ENCODE measurements at places on chromosomes 7 and 10.

DNA sequence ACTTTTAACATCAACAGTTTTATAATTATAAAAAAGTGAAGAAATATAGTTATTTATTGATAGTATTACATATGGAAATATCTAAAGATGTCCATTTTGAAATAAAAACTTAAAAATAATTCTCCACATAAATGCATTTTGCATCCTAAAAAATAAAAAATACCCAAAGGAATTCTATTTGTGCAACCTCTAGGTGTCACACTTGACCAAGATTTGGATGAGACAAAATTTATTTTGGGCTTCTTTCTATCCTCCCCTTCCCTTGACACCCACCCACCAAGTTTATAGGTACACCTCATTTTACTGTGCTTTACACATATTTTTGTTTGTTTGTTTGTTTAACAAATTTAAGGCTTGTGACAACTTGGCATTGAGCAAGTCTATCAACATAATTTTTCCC lies 3.3 kb upstream of the THSD7A start:
- ATAC-seq, result no peak

- ATAC-seq, result peak; percentile 39
These were observed 21.6 kb downstream of the NT5C3A start for GRCh38 chr7:33040803-33041516.

DNA sequence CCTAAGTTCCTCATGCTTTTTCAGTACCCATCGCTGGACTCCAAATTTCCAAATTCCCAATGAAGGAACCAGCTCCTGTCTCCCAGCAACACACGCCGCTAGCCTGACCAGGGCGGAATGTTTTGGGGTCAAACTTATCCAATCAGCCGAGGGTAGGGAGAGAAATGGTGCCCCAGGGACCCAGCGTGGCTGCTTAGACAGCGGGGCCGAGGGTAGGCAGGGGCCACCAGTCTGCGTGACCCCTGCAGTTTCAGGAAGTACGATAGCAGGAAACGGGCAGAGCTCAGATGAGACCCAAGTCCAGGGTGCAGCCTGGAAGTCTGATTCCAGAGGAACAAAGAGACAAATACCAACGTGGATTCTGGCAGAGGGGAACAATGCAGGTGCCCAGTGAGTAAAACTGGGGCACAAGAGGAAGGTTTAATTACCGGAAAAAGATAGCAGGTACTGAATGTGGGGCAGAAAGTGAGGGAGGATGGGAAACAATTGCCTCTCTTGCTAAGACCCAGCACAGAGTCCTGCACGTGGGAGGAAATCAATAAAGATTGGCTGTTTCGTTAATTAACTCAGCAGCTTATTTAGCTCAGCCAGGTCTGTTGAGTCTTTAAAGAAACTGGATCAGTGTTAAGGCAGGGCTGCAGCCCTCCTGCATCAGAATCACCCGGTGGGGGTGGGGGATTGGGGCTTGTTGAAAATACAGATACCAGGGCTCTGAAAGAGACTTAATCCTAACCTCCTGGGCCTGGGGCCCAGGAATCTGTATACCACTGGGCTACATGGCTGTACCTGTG lies 50.4 kb upstream of the NFE2L3 start:
- peak; percentile 68 for ATAC-seq

GRCh38 chr7:19051767-19052375 lies 65.6 kb downstream of the TWIST1 start:
- no peak for ATAC-seq

DNA sequence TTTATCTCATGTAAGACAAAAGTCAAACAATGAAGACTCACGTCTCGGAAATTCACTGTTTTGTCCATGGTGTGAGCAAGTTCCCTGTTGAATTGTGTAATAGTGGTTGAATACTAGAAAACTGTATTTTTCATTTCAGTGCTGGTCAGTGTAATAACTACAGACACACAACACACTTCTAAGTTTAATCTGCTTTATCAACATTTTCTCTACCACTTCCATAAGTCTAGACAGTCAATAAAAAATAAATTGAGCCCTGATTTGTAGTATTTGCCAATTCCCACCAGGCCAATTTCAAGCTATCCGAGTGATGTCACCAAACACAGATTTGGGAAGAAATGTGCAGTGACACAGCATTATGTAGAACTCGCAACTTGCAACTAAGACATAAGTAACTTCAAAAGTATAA lies 81.9 kb downstream of the GPR141 start:
- no peak for ATAC-seq

DNA sequence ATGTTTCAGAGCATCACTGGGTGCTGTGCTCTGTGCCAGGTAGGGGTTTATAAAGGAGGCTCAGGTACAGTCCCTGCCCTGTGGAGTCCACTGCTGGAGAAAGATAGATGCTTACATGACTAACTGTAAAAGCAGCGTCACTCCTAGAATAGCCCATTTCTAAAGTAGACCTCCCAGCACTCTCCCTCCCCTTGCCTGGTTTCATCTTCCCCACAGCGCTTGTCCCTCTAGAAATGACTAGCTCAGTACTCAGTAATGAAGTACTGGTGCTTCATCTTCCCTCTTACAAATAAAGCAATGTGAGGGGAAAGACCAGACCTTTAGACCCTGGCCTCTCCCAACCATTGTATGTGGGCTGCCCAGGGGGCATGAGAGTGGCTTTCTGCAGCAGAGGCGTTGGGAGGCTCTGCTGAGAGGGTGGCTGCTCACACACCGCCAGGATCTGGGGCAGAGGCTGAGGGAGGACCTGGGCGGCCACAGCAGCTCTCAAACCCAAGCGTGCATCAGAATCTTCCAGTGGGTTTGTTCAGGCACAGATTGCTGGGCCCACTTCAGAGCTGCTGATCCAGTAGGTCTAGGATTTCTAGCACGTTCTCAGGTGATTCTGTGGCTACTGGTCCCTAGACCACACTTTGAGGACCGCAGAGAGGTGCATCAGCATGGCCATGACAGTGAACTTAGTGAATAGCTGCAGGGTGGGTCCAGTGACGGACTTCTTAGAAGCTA lies 110.3 kb upstream of the ANLN start:
- no peak for ATAC-seq
